ENCODE measurements at places on chromosomes 6 and 20.

- DNase-seq, result no peak
These were observed 67.1 kb downstream of the LRFN2 start for GRCh38 chr6:40520084-40520483.

GRCh38 chr6:81308577-81309279, 443.8 kb downstream of the TENT5A start:
- no peak for DNase-seq

- no peak for DNase-seq
These were observed 156.8 kb upstream of the SALL4 start for GRCh38 chr20:51959066-51959542.

DNA sequence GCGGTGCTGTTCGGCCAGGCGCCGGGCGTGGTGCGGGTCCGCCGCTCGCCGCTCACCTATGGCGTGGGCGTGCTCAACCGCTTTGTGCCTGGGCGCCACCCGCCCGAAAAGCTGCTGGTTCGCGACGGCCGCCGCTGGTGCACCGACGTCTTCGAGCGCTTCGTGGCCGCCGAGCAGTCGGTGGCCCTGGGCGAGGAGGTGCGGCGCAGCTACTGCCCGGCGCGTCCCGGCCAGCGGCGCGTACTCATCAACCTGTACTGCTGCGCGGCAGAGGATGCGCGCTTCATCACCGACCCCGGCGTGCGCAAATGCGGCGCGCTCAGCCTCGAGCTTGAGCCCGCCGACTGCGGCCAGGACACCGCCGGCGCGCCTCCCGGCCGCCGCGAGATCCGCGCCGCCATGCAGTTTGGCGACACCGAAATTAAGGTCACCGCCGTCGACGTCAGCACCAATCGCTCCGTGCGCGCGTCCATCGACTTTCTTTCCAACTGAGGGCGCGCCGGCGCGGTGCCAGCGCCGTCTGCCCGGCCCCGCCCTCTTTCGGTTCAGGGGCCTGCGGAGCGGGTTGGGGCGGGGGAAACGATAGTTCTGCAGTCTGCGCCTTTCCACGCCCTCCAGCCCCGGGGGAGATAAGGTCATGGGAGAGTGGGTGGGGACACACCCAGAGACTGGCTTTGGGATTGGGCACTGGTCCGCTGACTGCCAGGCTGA, 15.7 kb downstream of the ADISSP start:
- DNase-seq, result no peak

DNA sequence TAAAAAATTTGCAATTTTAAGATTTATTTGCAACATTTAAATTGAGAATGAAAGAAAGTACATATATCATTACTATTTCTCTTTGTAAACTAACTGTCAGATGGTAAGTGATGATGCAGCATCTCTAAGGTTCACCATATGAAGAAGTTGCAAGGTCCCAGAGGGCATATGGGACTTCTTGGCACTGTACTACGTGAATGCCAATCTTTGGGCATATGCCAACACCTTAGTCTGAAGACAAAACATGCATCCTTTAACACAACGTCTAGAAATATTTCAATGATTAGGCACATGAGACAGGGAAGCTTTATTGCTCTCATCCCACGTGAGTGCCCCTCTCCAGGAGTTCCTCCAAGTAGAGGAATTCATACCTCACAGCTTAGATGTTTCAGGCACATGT, 66.8 kb downstream of the CDK19 start:
- DNase-seq, result no peak

DNA sequence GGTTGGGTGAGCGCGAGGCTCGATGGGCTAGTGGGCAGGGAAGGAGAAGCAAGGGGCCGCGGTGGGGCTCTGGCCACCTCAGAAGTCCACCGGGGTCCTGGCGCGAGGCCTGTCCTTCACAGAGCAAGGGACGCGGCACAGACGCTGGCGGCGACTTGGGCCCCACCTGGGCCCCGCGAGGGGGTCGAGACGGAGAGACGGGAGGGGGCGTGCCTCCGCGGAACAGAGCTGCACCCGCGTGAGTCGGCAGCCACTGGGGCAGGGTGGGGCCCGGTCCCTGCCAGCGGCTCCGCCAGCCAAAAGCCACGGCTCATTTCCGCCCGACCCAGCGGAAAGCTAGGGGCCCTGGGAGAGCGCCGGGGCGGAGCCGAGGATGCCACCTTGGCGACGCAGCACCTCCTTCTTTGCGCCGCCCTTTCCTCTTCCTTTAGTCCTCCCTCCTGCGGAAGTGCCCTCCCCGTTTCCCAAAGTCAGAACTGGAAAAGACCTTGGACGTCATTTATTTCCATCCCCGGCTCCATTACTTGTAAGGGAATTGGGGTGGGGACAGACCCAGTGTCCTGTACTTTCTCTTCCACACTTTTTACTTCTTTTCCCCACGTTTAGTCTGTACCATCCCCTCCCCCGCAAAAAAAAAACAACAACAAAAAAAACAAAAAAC, at the start of gene CUL7:
Gene CUL7, minus strand, starts transcription at position 307 of the 661 bp plus-strand sequence. CDS start 1,063 bp downstream, outside the sequence.
- peak; percentile 91 for DNase-seq

GRCh38 chr20:13430346-13431002, 208.3 kb downstream of the TASP1 start:
- no peak for DNase-seq

- no peak for DNase-seq
These were observed 38.0 kb downstream of the BFSP1 start for GRCh38 chr20:17493173-17493572.

- DNase-seq, result no peak
These were observed 192.2 kb downstream of the GMPR start for GRCh38 chr6:16430391-16431089.

DNA sequence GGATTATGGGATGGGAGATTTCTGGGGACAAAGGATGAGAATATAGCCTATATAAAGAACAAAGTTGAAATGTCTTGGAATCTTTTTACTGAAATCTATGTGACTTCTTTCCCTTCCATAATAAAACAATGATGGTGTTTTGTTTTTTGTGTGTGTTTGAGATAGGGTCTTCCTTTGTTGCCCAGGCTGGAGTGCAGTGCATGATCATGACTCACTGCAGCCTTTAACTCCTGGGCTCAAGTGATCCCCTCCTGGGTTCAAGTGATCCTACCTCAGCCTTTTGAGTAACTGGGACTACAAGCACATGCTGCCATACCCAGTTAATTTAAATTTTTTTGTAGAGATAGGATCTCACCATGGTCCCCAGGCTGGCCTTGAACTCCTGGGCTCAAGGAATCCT, 50.9 kb downstream of the FAM217A start:
- DNase-seq, result no peak

GRCh38 chr6:142254513-142254912, 47.3 kb upstream of the ADGRG6 start:
- DNase-seq, result no peak

DNA sequence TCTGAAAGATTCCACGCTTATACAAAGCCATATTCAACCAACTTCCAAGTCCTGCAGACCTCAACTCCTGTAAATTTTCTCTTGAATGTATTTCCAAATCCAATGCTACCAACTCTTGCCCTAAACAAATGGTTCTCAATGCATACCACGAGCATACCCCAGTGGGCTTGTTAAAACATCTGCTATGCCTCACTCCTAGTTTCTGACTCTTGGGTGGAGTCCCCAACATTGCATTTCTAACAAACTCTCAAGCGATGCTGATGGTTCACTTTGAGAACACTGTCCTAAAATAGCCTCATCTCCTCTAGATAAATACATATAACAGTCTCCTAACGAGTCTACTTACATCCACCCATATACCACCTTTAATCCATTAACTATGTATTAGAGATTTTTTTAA, 7.3 kb downstream of the HBS1L start:
- no peak for DNase-seq

- DNase-seq, result no peak
These were observed 57.3 kb upstream of the SMIM29 start for GRCh38 chr6:34305982-34306708.

DNA sequence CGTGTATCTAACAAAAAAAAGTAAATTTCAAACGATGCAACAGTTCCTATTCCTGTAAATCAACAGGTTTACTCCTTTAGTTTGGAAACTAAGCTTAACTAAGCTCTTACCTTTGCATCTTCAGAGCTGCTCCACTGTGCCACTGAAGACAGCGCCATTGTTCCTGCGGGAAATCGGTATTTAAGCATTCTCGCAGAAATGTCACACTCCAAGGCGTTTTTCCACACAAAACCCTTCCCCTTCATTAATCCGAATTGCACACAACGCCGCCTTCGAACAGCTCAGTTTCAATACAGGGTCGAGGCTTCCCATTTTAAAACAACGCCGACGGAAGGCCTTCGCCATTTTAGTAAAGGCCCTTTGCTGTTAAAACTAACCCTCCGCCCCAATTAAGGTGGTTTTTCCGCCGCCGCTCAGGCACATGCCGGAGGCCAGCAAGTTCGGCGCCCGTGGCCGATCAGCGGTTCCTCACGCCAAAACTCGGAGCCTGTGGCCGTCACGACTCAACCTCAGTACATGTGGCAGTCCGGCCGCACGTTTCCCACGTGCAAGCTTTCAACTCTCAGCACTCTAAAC, 35.4 kb upstream of the SYNCRIP start:
- no peak for DNase-seq

DNA sequence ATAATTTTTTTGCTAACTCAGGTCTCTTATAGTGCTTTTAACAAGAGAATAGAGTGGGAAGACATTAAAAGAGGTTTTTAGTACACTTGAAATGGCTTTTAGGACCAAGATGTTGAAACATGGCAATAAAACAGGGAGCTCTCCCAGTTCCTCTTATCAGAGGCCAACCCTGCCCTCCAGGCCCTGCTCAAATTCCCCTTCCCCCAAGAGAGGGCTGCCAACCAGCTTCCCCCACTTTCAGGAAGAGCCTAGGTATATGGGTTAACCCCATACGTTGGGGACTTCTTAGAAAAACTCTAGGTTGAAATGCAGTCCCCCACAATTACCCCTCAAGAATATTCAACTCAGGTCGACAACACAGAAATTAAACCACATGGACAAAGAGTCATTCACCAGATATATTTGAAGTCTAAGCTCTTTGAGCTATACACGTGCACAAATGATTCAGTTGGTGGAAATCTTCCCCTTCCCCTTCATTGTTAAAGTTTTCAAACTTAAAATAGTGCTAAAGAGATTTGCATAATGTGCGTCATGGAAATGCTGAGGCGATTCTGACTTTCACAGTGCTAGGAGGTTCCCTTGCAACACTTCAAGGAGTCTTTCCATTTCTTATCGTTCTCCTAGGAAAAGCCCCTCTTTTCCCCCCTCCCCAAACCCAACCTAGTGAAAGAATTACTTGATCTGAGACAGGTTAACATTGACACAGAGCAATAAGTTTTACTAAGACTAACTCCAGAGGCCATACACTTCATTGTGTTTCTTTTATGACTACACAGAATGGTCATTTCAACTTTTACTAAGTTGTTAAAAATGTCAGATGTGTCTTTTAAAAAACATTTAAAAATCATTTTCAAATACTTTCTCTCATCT, 49.8 kb upstream of the ENPP5 start:
- DNase-seq, result no peak

DNA sequence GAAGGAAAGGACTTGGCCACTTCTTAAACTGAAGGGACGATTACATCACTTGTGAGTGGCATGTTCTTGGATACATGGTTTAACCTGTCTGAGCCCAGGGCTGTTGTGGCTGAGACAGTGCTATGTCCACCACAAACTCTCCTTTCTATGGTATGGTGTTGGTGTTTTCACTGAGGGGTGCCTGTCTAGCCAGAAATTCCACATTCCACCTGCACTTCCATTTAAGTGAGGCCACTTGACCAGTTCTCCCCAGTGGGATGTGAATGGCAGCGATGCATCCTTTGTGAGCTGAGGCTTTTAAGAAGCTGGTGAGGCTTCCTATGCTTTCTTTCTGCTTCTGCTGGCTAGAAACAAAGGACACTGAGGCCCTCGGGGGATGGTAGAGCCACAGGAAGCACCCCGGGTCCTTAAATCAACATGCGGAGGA, 151.4 kb upstream of the CHD6 start:
- DNase-seq, result no peak

GRCh38 chr20:58433759-58434158, 44.7 kb downstream of the VAPB start:
- DNase-seq, result peak; percentile 31

DNA sequence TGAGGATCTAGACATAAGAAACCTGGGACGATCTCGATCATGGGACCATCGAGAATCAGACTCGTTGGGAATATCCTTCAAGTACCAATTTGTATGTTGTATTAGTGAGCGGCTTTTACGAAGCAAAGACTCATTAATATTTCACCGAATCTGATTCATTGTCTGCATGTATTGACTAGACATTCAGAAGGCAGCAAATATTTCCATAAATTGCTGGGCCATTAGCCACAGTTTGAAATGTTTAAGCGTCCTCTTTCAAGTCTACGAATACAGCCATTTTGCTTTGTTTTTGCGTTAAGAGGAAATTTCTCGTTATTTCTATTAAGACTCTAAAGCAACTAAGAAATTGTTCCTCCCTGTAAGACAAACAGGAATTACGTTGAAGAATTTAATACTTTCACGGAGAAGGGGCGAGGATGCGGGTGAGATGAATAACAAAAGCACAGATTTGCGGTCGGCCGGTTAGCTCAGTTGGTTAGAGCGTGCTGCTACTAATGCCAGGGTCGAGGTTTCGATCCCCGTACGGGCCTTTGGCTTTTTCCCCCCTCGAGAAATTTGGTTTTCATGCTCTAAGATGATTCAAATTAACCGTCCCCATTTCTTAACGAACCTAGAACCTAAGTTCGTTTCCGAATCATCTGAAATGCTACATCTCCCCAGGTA, 18.5 kb downstream of the POM121L2 start:
- no peak for DNase-seq

DNA sequence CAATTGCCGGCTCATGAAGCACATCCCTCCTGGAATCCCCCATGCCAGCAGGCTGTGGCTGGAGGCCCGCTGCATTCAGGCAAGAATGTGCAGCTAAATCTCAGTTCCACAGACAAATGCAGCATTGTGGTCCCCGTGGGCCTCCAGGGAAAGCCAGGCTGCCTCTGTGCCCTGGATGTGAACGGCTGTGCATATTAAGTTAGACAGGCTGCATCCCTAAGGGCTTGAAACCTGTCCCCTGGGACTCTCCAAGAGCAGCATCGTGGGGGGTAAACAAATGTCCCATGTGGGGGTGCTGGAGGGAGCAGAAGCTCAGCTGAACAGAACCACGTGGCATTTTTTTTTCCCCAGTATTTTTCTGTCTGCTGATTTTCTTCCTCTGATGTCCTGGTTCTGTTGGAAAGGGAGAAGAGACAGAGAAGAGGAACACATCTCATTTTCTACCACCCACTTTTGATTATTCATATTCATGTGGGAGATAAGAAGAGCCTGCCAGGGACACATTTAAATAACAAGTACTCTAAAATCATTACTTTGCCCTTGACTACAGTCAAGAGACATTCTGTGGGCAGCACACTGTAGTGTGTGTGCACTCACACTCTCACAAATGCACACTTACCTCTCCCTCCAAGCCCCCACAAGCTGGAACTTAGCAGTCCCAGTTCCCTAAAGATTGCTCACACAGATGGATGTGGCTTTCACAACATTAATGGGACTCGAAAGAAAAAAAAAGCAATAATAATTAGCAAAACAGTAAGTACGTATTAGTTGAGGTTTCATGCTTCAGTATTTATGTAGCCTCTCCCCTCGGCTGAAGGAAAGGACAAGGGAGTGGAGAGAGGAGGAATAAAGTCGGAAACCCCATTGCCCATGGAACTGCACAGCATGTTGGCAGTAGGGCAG, 16.9 kb downstream of the GFOD1 start:
- DNase-seq, result no peak

GRCh38 chr6:39804466-39805065, 12.4 kb downstream of the DAAM2 start:
- DNase-seq, result no peak

Measured in GM04504 (cell line).